ENCODE measurements at places on chromosomes 1 and 21.

DNA sequence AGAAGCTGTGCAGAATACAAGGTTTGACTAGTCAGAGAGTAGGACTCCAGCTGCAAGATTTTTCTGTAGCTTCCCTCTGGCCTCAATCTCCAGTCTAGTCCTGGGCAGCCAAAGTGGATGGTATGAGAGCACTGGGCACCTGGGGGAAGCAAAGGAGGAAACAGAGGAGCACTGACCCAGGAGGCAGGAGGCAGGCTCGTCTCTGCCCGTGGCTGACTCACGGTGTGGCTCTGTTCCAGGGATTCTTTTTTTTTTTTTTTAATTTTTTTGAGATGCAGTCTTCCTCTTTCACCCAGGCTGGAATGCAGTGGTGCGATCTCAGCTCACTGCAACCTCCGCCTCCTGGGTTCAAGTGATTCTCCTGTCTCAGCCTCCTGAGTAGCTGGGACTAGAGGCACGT, 4.1 kb upstream of the NPPB start:
- DNase-seq, result no peak

GRCh38 chr1:47751996-47752451, 245.2 kb downstream of the TRABD2B start:
- no peak for DNase-seq

DNA sequence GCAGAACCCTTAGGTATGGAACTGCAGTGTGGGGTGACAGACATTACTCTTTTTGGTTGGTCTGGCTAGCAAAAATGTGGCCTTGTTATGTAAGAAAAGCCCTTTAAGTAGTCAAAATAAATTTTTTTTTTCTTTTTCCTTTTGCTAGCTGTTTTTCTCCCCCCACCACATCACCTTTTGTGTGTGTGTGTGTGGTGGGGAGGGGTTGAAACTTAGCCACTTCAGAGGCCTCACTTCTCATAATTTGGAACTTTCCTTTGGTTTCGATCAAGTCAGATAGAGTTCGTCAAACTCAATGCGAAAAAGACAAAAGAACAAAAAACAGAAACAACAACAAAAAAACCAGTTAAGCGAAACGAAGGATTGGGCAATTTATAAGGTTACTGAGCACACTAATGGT, 1.9 kb upstream of the PRMT2 start:
- DNase-seq, result no peak

- DNase-seq, result no peak
Measured at GRCh38 chr1:236869911-236870310, 74.8 kb downstream of the MTR start.

- DNase-seq, result peak; percentile 22
Measured at GRCh38 chr1:67677408-67677807, 7.6 kb upstream of the GADD45A start.

- peak; percentile 51 for DNase-seq
Measured at GRCh38 chr21:18812308-18812707, 408.7 kb upstream of the TMPRSS15 start.
